ENCODE measurements at places on chromosomes 16 and 17. TPM values are rescaled to one million over a fixed set of nuclear protein-coding genes. Genes with fewer than 3 reads are reported as not detected.

Gene AIPL1
- total RNA-seq = 0.13 TPM

Gene OR3A3
- total RNA-seq = not detected

Gene CA4
- total RNA-seq = not detected

Gene MYH1
- total RNA-seq = not detected

Gene RASL10B
- 0.91 TPM for total RNA-seq
